ENCODE measurements at places on chromosomes 1 and 21.

DNA sequence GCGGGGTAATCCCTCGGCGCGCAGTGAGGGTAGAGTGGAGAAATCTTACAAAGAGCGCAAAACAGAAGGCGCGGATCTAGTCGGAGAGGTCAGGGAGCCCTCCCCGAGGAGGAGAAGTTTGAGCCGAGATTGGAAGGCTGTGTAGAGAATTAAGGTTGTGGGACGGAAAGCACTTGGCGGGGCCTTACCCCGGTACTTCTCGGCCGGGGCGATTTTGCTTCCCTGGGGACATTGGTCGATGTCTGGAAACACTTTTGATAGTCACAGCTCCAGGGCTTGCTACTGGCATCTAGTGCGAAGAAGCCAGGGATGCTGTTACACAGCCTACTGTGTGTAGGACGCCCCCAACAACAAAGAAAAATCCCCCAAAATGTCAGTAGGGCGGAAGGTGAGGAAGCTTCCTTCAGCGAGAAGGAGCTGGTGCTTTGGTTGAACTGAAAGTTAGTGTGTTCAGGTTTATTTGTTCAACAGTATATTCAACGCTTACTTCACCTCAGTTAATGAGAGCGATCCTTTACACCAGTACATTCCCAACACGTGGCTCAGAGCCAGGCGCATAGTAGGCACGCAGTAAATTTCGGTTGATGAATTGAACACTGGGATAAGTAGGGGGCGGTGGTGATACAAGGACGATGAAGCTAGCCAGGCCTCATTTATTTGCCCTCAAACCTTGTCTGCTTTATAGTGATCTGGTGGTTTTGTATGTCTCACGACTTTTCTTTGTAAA lies 807 bp downstream of the CEP85 start:
- DNase-seq: no peak

- DNase-seq: no peak
Observed at GRCh38 chr1:44571712-44572571, 102.3 kb downstream of the TMEM53 start.

DNA sequence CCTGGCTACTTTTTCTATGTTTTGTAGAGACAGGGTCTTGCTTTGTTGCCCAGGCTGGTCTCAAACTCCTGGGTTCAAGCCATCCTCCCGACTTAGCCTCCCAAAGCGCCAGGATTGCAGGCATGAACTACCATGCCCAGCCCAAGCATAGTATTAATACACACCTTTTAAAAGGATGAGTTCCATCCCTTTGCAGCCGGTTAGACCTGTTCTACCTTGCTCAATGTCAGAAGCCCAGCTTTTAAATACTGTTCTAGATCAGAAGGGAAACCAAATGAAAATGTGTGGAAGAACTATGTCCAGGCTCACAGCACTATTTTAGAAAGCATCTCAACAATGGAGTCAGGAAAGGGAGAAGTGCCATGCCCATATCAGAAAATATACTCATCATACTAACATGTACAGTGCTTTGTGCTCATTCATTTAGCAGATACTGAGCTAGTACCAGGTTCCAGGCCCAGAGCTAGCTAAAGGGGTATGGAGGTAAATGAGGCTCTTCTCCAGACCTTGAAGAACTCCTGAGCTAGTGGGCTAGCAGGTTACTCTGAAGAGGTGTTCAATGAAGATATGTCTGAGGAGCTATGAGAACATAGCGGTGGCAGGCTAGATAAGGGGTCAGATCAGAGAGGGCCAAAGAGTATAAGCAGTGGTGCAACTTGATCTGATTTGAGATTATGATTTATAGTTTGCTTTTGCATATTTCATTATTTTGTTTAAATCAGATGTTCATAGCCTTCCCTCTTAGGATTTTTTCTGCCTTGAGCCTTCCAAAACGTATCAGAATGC lies 78.2 kb downstream of the RNF220 start:
- DNase-seq: no peak

DNA sequence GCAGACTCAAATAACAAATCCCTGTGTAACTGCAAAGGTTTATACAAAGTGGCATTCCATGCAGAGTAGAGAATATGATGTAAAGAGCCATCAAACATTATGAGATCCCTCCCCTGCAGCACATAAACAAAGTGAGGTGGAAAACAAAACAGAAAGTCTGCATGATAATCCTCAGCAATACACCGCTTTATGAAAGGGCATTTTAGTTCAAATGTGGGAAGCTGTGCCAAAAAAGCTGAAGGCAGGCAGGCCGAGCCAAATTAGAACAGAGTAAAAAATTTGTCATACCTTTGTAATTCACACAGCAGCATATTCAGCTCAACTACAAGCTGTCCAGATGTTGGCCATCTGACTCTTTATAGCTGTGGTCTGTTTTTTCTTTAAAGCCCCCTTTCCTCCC lies 113.5 kb downstream of the LHX9 start:
- DNase-seq: no peak

GRCh38 chr21:31204801-31205200 lies 139.3 kb downstream of the TIAM1 start:
- DNase-seq: no peak

DNA sequence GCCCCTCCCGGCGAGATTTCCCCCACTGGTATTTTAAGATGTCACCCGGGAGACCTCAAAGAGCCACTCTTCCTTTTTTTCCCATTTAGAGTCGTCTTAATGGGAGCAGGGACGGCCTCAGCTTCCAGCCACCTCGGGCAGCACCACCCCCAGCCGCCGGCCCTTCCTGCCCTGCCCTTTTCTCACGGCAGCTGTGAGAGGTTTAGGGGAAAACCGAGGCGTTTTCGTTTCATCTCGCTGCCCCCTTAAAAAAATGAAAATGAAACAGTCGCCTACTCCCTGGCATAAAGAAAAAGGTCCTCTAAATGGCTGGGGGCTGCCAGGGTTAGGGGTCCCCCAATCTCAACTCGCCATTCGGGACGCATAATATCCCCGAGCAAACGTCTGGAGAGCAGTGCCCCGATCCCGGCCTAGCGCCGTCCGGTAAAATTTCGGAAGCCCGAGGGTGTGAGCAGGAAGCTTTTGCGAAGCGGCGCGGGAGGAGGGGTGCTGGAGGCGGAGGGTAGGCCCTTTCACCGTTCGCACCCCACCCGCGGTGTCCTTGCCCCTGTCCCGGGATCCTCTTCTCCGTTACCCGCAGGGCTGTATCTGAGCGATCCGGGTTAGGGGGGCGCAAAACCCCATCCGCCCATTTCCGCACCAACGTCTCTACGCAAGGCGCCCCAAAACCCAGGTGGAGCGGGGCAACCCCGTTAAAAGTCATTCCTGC lies 1.2 kb downstream of the RUNX3 start:
- peak; percentile 52 for DNase-seq

- peak; percentile 16 for DNase-seq
Observed at GRCh38 chr1:12040457-12041051, 21.3 kb downstream of the MIIP start.

DNA sequence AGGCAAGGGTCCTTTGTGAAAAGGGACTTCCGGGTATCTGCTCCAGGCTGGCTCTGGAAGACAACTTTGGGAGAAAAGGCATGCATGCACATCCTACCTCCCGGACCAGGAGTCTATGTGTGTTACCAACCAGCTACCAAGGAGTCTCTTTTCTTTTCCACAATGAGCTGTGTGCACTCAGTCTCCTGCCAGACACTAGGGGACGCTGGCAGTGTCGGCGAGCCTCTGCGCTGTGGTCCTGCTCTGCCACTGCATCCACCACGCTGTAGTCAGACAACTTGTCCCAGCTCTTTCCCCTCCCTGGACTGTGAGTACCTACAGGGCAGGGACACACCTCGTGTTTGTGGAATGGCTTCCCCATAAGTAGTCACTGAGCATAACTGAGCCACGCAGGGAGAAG lies 5.1 kb upstream of the SSR2 start:
- DNase-seq: no peak

Measured in CD4-positive, alpha-beta T cell treated with Interferon gamma for 1 hour (primary cell).